ENCODE measurements at places on chromosomes 5 and 9.

DNA sequence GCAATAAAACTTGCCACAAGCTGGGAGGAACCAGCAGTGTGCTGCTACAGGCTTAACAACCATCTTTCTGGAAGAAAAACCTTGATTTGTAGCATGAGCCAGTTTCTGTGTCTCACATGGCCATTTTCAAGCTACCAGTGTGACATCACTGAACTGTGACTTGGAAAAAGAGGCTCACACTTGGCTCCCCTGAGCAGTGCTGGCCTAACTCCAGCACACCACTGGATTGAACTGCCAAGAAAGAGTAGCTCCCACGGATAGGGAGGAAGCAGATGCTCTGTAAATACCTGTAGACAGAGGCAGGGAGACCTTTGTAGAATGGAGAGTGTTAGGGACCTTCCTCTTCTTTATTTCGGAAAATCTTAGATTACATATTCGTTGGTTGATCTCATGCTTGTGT is 197.9 kb downstream of the SH3GL2 start:
- DNase-seq = no peak

- DNase-seq = peak; percentile 38
These were observed 48.2 kb upstream of the NFIB start for GRCh38 chr9:14362175-14362574.

GRCh38 chr9:114183006-114183405 is 27.7 kb downstream of the COL27A1 start:
- no peak for DNase-seq

GRCh38 chr9:84990416-84990815 is 320.9 kb downstream of the NTRK2 start:
- no peak for DNase-seq

DNA sequence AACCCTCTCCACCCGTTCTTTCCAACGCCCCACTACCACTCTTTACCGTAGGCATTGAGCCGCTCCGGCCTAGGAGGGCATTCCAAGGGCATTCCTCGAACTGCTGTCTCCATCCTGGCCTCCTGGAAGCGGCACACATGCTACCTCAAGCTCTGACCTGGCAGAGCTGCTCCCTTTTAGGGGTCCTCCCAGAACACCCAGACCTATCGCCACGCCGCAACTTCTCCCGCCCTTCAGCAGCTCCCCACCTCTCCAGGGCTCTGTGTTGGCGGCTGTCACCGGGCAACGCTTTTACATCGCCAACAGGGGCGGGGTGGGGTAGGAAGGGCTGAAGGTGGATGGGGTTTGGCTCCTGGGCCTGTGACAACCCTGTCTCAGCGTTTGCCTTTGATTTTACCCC is 4.6 kb upstream of the MYORG start:
- no peak for DNase-seq

GRCh38 chr9:105507096-105507790 is 50.7 kb upstream of the FKTN start:
- DNase-seq = no peak

DNA sequence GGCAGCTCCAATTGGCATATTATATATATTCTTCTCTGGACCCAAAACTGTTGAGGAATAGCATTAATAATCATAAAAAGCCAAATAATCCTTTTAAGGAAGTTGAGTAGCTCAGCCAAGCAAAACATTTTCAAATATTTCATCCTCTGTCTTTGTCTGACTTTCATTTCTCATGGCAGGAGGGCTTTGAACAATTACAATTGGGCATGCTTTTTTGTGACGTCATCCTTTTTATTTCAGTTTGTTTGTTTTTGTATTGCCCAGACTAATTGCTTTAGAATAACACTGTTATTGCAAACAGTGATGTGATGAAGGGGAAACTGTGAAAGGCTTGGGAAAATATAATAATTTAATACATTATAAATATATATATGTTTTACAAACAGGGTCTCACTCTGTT is 65.2 kb upstream of the MAP1B start:
- no peak for DNase-seq

GRCh38 chr9:3288686-3289085 is 237.1 kb downstream of the RFX3 start:
- DNase-seq = no peak

GRCh38 chr5:95631991-95632675 is 12.2 kb downstream of the GPR150 start:
- peak; percentile 70 for DNase-seq

DNA sequence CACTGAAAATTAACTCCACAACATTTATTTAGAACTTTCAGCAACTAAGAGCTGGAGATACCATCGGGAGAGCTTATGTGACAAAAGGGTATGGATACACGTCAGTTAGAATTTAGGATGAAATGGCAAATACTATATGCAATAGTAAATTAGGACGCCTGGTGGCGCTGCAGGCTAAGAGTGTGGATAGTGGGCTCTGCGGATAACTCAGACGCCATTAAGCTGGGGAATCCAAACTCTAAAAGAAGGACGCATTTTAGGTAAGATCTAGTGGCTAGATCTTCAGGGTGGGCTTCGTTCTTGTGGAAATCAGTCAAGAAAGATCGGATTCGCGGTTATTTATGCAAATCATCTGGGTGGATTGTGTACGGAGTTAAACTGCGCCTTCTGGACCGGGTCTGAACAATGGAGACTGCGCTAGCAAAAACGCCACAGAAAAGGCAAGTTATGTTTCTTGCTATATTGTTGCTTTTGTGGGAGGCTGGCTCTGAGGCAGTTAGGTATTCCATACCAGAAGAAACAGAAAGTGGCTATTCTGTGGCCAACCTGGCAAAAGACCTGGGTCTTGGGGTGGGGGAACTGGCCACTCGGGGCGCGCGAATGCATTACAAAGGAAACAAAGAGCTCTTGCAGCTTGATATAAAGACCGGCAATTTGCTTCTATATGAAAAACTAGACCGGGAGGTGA is at the start of gene PCDHB5:
Gene PCDHB5 (plus strand): TSS at position 177 of the 688 bp plus-strand sequence. CDS start 229 bp downstream, at position 406.
- DNase-seq = no peak

GRCh38 chr5:34550247-34550646 is 105.9 kb upstream of the RAI14 start:
- DNase-seq = no peak

- no peak for DNase-seq
These were observed 46.2 kb downstream of the ASS1 start for GRCh38 chr9:130490981-130491380.

GRCh38 chr9:87147839-87148238 is 200.5 kb upstream of the GAS1 start:
- no peak for DNase-seq

DNA sequence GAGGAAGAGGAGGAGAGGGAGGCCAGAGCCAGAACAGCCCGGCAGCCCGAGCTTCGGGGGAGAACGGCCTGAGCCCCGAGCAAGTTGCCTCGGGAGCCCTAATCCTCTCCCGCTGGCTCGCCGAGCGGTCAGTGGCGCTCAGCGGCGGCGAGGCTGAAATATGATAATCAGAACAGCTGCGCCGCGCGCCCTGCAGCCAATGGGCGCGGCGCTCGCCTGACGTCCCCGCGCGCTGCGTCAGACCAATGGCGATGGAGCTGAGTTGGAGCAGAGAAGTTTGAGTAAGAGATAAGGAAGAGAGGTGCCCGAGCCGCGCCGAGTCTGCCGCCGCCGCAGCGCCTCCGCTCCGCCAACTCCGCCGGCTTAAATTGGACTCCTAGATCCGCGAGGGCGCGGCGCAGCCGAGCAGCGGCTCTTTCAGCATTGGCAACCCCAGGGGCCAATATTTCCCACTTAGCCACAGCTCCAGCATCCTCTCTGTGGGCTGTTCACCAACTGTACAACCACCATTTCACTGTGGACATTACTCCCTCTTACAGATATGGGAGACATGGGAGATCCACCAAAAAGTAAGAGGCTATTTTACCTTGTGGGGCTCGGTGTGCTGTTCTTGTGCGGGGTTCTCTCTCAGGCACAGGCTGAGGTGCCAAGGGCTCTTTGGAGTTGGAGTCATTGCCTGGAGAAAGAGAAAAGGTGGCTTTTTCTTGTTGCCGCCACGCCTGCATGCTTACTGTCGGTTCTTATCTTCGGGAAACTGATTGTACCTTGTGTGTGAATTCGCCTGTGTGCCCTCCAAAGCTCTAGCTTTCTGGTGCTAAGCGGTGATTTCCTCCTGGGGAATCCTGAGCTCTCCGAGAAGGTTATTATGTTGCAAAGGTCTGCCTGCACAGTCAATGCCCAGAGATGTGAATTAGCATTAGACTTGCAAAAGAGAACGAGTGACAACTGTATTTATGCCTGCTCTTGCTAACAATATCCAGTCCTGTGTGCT is at the start of gene ISL1:
Gene ISL1 (plus strand): TSS at position 318 of the 991 bp plus-strand sequence. CDS start 224 bp downstream, at position 542.
- DNase-seq = peak; percentile 55

- DNase-seq = no peak
These were observed 6.7 kb downstream of the CDK9 start for GRCh38 chr9:127792417-127793031.
